ENCODE measurements at places on chromosomes 6 and 20. TPM values are rescaled to one million over a fixed set of nuclear protein-coding genes. Genes with fewer than 3 reads are reported as not detected.

DNA sequence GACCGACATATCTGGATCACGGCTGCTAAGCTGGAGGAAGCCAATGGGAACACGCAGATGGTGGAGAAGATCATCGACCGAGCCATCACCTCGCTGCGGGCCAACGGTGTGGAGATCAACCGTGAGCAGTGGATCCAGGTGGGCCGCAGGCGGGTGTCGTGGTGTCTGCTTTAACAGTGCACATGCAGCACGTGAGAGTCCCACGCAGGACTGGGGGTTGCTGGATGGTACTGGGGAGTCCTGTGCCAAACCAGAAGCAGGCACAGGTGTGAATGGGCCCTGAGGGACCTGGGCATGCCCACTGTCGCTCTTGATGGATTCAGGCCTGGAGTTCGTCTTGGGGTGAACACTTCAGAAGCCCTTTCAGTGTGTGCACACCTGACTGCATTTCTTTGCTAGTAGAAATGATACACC, 24.6 kb upstream of the C20orf204 start:
- no peak for DNase-seq

- no peak for DNase-seq
Observed at GRCh38 chr6:150880336-150880735, 14.8 kb downstream of the MTHFD1L start.

GRCh38 chr20:62836967-62837490, 20.2 kb downstream of the COL9A3 start:
- no peak for DNase-seq

DNA sequence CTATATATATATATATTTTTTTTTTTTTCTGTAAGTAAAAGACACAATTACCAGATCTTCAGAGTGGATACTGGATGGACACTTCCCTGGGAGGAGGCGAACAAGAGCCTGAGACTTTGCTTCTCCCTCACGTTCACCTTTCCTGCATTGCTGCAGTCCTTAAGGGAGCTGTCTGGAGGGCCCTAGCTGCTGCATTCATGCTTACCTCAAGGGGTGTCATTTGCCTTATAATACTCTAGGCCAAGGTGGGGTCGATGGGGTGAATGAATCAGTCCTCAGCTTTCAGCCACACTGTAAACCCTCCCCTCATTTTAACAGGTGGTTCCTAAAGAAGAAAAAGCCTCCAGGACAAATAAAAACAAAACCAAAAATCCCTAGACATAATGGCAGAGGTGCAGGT, 34.8 kb upstream of the CD83 start:
- no peak for DNase-seq

GRCh38 chr20:59864726-59865125, 68.7 kb downstream of the SYCP2 start:
- no peak for DNase-seq

DNA sequence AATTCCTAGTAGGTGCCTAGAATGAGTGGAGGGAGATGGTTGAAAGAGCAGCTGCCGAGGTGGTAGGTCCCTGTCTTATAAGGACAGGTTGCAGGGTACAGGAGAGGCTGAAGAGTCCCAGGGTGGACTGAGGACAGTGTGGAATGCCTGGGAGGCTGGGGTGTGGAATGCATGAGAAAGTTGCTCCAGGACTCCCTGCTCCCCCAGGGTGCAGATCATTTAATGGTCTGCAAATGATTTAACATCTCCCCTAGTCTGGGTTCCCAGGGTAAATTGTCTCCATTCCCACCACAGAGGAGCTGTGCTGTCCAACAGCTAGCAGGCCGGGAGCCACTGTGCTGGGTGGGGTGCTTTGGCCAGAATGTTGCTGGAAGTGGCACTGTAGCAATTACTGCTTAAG, 76.0 kb downstream of the CD83 start:
- DNase-seq, result no peak

- DNase-seq, result peak; percentile 96
Observed at GRCh38 chr6:43972913-43973300, 154.3 kb downstream of the MRPL14 start.

DNA sequence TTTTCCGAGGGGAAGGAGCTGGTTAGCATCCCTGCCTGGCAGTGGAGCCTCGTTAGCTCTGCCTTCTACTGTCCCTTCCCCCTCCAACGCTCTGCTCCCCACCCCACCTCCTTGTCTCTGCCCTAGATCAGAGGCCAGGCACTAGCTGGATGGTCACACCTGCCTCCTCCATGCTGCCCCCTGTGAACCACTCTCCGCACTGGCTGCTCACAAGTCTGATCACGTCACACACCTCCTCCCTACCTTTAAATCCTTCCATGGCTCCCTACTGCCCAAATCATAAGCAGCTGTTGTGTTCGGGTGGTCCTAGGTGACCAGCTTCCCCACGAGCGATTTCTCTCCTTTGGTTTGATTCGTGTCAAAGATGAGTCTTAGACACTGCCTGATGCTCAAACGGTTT, 71.3 kb downstream of the CHMP4B start:
- no peak for DNase-seq

- no peak for DNase-seq
Observed at GRCh38 chr6:87919416-87919815, 128.2 kb upstream of the SPACA1 start.

GRCh38 chr6:75109765-75110164, 96.1 kb downstream of the COL12A1 start:
- no peak for DNase-seq

GRCh38 chr20:22711971-22712755, 127.8 kb upstream of the FOXA2 start:
- DNase-seq, result no peak

- peak; percentile 61 for DNase-seq
Observed at GRCh38 chr6:84466511-84466910, 239.1 kb upstream of the CEP162 start.

GRCh38 chr6:168468045-168468444, 27.1 kb downstream of the SMOC2 start:
- DNase-seq, result no peak

GRCh38 chr20:53647286-53647821, 53.7 kb upstream of the ZNF217 start:
- no peak for DNase-seq

SRMS gene
- not detected for total RNA-seq

POU5F1 gene
- 1.5 TPM for total RNA-seq

DIDO1 gene
- 39.4 TPM for total RNA-seq

PXT1 gene
- total RNA-seq, result not detected

MYLK4 gene
- 0.69 TPM for total RNA-seq

DNAH8 gene
- total RNA-seq, result not detected

GNMT gene
- 0.25 TPM for total RNA-seq

Data from cardiac muscle cell (in vitro differentiated cells and primary cell).